ENCODE measurements at places on chromosomes 7 and 10.

DNA sequence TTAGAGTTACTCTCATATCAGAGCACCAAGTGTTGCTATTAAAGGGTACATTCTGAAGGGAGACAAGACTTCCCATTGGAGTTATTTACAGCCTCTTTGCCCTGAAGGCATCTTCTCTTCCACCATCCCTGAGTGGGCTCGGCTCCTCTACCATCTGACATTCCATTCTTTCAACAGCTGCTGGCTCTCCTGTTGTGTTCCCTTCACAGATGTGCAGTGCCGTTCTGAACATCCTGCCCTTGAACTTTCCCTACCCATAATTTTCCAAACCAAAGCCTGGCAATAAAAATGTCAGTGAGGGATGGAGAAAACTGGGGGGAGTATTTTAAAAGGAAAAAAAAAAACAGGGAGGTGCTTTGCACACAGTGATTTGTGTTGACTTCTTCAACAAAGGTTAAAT lies 392.9 kb downstream of the KCNMA1 start:
- no peak for DNase-seq

DNA sequence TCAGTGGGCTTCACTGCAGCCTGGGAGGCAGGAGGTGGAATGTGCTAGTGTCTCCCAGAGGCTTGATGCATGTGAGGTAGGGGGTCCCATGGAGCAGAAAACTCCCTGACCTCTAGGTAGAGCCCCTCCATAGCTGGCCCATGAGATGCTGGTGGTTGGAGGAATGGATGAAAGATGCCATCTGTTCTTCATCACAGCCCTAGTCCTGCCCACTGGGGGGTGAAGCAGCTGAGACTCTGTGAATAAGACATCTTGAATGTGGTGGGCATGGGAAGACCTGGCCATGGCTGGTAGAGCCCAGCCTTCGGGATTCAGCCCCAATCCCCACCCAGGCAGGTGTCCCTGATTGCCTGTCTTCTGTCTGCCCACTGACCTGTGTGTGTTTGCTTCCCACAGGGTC lies 92.5 kb downstream of the COL13A1 start:
- DNase-seq = no peak

- no peak for DNase-seq
Measured at GRCh38 chr7:42972699-42973500, 40.7 kb downstream of the MRPL32 start.

DNA sequence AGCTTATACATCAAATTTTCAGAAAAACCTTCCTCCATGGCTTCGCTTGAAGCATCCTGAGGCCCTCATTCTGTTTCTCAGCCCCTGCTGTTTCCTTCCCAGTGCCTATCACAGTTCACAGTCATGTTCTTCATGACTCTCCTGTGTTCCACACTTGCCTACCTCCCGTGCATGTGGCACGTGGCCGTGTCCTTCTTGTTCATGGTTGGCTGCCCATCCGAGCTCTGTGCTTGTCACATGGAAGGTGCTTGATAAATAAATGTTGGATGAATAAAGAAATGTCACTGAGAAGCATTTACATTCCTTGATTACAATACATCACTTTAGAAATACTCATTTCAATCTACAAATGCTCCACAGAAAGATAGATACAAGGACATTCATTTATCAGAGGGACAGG lies 23.7 kb upstream of the EGFR start:
- no peak for DNase-seq

- no peak for DNase-seq
Measured at GRCh38 chr10:47238331-47239095, 61.5 kb upstream of the GDF10 start.

GRCh38 chr7:76293407-76293901 lies 9.0 kb upstream of the HSPB1 start:
- DNase-seq = no peak

DNA sequence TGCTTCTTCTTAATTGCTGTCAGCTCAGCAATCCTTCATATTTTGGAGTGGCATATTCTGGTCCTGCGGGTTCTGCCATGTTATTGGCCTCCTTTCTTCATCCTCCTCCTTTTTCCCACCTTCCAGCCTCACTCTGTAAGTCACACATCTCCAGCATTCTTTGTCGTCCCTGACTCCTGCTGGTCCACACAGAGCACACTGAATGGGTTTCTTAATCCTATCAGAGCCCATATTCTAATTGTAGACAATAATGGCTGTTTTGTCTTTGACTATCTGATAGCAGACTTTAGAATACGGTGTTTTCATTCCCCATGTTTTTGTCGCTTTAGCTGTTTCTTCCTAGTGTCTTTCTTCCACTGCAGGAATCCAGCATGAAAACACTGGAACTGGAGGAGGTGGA lies 389.6 kb downstream of the REEP3 start:
- DNase-seq = no peak

GRCh38 chr10:113775686-113776294 lies 24.3 kb downstream of the PLEKHS1 start:
- DNase-seq = no peak

- no peak for DNase-seq
Measured at GRCh38 chr10:132595854-132596253, 58.3 kb downstream of the INPP5A start.

DNA sequence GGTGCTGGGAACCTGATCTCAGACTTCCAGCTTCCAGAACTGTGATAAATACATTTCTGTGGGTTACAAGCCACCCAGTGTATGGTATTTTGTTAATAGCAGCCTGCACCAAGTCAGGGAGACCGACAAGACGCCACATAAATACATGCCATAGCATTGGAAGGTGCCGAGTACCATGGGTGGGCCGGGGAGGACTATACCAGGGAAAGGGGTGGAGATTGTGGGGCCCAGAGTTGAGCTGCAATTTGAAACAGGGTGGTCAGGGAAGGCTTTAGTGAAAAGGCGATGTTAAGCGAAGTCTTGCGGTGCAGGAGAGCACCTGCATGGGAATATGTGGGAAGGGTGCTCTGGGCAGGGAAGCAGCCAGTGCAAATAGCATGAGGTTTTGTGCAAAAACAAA lies 88.9 kb upstream of the LRRC4 start:
- no peak for DNase-seq

DNA sequence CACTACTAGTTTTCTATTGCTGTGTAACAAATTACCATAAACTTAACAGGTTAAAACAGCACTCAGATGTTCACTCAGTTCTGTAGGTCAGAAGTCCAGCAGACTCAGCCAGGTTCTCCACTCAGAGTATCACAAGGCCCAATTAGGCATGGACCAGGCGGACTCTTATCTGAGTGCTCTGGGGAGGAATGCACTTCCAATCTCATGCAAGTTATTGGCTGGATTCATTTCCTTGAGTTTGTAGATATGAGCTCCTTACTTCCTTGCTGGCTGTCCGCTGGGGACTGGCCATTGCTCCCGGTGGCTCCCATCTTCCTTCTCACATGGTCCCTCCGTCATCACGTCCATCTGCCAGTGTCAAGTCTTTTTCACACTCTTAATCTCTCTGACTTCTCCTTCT lies 137.0 kb upstream of the PRR15 start:
- no peak for DNase-seq

DNA sequence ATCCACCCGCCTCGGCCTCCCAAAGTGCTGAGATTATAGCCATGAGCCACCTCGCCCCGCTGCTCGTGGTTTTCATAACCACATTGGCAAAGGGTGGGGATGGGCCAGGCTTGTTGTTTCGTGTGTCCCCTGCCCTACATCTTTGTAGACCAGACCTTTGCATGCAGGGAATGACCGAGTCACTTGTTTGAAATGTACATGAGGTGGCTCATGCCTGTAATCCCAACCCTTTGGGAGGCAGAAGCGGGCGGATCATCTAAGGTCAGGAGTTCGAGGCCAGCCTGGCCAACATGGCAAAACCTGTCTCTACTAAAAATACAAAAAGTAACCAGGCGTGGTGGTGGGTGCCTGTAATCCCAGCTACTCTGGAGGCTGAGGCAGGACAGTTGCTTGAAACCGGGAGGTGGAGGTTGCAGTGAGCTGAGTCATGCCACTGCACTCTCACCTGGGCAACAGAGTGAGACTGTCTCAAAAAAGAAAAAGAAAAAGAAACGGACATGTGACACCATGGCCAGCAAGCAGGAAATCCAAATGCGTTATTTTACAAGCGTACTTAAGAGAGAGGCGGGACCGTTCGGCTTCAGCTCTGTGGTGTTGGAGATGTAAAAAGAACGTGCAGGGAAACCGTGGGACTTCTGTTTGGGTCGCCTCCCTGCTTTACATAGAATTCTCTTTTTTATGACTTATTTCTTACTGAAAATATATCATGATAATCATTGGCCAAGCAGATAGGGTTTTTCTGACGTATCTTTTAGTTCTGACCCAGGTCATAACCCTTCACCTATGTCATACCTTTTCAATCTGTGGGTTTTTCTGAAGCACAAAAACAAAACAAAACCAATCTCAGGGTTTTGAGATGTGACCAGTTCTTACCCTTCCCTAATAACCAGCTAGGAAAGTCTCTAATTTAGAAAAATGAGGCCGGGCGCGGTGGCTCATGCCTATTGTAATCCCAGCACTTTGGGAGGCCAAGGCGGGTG lies 45.1 kb downstream of the WIPI2 start:
- no peak for DNase-seq

DNA sequence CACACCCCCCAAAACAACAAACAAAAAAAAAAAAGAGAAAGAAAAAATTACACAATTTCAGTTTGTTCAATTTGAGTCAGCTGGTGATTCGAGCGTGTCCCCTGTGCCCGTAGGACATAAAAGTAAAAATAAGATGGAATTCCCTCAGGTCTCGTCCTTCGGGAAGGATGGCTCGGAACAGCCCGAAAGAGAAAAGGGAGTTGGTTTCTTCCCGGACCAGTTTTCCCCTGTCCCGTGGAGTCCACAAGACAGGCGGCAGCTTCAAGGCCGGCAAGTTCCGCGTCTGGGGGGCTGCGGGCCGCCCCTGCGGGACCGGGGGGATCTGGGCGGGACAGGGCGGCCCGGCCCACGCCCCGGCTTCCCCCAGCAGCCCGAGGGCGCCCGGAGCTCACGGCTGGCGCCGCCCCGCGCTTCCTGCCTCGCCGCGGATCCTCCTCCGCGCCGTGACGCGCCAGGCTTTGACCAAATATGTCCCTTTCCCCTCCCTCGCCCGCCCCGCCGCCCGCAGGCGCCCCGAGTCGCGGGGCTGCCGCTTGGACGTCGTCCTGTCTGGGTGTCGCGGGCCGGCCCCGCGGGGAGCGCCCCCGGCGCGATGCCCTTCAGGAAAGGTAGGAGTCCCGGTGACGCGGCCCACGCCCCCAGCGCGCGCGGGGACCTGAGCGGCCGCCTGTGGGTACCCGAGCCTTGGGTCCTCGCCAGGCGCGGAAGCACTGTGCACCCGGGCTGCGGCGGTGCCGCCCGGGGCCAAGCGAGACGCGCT lies 55.8 kb downstream of the RBM17 start:
- DNase-seq = peak; percentile 91

DNA sequence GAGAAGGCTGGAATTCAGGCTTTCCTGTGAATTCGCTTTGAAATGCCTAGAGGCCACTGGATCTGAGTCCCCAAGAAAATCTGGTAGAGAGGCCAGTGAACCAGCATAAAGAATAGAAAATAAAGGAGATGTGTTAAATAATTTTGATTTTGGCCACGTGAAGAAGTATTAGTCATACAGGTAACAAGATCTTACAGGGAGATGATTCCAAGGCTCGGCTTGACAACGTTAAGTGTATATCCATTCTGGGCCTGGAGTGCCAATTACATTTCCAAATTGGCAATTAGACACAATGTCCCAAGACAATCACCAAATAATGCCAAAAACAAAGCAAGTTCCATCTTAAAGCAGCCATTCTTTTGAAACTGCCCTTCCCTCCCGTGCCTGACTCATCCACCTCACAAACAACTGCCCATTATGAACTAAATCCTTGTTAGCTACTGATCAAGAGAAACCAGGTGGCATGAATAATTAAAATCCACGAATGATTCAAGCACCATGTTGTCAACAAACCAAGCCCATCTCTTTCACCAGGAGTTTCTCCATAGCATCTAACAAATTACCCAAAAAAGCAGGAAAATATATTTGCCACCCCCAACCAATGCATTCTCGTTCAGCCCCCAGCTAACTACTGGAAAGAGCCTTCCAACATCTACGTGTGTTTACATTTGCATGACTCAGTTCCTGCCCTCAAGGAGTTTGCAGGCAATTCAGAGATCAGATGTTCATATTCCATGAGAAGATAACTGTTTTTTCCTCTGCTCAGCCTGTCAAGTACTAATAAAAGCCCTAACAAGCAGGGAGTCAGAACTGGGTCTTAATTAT lies 8.5 kb downstream of the KCNMA1 start:
- DNase-seq = no peak

GRCh38 chr7:116363637-116364432 lies 135.7 kb upstream of the CAV2 start:
- no peak for DNase-seq

DNA sequence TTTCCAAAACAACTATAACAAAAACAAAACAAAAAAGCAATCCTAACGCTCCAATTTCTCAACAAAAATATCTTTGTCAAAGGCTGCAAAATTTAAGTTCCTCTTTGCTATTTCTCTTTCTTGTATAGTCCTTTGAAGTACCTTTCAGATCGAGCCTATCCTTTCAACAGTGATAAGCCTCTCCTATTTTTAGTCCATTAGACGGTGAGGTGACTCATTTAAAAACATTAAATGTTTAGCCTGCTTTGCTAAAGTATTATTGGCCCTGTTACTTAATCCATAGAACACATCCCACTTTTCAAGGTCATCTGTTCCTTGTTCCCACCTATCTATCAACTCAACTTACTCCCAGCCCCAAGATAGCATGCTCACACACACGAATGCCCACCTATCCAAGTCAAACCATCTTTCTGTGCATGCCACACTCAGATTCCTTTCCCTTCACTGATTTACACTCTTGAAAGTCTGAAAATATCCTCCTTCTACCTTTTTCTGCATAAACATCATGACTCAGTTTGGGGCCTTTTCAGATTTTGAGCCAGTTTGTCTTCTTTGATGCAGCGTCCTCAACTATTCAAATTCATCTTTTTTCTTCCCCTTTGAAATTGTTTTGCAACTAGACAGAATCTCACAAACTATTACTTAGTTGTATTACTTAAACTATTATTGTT lies 224.9 kb upstream of the TMEM229A start:
- no peak for DNase-seq

DNA sequence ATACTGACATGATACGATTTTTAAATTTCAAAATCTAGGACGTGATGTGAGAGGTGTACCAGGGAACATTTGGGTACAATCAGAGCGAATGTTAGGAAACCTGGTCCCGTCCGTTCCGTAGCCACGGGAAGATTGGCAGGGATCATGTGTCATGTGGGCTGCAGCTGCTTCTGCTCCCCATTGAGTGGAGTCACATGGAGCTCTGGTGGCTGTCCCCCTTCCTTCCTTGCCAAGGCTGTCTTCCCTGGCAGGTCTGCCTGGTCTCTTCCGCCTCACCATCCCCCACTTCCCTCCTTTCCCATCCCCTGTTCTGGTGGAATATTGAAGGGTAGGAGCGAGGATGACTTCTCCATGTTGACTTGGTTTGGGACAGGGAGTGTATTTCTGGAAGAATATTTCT lies 33.8 kb upstream of the FAM180A start:
- no peak for DNase-seq

All from activated CD4-positive, alpha-beta T cell treated with anti-CD3 and anti-CD28 coated beads, Interleukin-2, amount 10 ng/mL, durations not matched to agents 7 days and 5 days (primary cell).